Suprapubic skin (tissue), 4 donors: ENCODE measurements at places on chromosomes 7 and 10. TPM values are rescaled to one million over a fixed set of nuclear protein-coding genes. Genes with fewer than 3 reads are reported as not detected.
A peak's percentile ranks its signal among the peaks of the same experiment; 100 is the strongest.

Gene BTBD16
- total RNA-seq, result 4.7 TPM

DNA sequence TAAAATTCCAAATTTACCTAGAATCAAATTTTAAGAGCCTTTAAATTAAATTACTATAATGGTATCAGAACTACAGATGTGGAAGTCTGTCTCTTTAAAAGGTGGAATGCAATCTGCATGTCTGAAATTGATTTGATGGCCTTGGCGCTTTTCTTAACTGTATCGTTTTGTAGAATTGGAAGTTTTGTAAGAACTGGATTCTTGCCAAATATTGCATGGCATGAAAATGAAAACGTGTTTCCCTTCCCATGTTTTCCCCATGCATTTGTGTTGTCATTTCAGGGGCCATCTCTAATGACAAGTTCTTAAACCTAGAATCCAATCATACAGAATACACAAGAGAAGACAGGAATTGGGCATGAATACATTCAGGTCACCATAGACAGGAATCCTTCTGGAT lies 162.5 kb downstream of the KIAA1217 start:
- no peak for DNase-seq

GRCh38 chr7:117325836-117326235 lies 3.0 kb upstream of the WNT2 start:
- DNase-seq, result no peak

DNA sequence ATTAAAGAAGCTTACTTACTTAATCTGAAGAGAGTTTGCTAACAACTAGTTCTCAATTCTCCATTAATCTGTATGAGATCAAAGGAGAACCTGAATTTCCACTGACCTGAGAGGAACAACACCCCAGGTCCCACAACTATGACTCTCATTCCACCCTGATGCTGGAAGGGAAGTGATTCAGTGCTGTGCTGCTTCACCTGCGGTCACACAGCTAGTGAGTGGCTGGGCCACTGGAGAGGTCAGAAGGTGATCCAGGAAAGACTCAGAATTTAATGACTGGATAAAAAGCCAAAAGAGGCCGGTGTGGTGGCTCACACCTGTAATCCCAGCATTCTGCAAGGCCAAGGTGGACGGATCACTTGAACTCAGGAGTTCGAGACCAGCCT lies 23.6 kb downstream of the SORBS1 start:
- DNase-seq, result no peak

Gene PRSS2
- not detected for total RNA-seq

Gene SRRM3
- total RNA-seq, result 8.4 TPM

GRCh38 chr10:1548596-1548995 lies 188.7 kb downstream of the ADARB2 start:
- DNase-seq, result peak; percentile 8

Gene IFIT1B
- not detected for total RNA-seq

- DNase-seq, result no peak
Observed at GRCh38 chr10:126235979-126236851, 152.1 kb downstream of the ADAM12 start.
